ENCODE measurements at places on chromosomes 12 and 14.

DNA sequence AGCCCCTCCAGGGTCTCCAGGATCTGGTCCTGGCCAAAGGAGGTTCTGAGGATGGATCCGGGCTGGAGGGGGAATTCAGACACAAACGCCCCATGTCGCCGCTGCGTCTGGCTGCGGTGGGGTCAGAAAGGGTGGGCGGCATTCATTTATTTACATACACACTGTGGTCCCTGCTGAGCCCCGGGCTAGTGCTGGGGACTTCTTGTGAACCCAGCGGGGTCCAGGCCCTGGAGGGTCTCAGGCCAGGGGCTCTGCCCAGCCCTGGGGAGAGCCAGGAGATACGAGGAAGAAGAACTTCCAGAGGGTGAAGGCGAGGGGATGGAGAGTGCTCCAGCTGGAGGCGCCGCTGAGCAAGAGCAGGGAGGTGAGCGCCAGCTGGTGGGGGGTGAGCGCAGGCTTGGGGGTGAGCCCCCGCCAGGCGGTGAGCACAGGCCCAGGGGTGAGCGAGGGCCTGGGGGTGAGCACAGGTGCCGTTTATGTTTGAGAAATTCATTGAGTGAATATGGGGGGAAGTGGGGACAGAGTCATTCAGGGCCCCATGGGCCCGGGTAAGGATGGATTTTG, 68.1 kb downstream of the NCOR2 start:
- no peak for DNase-seq

- DNase-seq: peak; percentile 20
Observed at GRCh38 chr14:39431416-39432178, 636 bp downstream of the FBXO33 start.

- no peak for DNase-seq
Observed at GRCh38 chr14:70881549-70882177, 25.6 kb upstream of the PCNX1 start.

DNA sequence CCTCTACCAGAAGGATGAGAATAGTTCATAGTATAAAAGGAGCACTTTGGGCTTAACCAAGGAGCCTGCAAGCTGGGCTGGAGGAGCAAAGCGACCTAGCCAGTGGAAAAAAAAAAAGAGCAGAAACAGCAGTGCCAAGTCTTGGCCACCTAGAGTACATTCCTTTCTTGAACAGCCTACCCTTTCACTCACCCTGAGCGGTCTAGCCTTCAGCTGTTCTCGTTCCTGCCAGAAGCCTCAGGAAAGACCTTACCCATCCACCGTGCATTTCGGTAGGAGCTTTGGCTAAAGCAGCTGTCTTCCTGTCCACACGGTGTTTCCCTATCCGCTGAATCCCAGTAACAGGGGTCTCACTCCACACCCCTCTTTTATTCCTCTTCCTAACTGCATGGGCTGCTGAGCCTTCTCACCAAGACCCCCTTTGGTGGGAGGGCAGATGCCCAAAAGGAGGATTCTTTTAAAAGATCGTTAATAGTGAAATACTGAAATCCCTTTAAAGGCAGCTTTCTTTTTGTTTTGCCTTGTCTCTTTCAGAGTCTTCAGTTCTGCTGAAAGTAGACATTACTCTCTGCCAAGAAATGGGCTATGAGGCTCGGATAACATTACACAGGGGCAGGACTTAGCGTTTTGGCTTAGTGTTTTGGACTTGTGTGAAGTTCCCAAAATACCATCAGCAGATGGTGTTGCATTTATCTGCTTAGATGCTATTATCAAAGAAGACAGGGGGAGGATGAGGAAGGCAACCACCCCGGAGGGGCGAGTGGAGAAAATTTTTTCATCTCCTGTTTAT, 88.5 kb upstream of the METAP2 start:
- DNase-seq: no peak

Measured in stimulated activated CD4-positive, alpha-beta T cell treated with anti-CD3 and anti-CD28 coated beads, Interleukin-15, amount 100 ng/mL, for 1 hour (primary cell).